ENCODE measurements at places on chromosomes 1 and 21.

DNA sequence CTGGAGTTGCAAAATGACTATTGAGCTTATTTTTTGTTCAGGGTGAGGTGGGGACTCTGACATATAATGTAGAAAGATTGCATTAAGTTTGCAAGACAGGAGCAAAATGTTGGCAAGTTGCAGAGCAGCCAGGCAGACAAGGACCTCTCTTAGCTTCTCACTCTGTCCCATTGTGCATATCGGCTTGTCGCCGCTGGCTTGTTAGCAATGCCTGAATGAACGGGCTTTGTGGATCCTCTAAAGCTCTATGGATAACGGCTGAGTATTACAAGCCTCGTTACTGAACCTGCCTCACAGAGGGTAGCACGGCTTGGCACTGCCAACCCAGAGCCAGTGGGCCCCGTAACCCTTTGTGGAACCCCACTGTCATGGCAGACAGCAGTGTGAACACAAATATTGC is 68.4 kb downstream of the TNR start:
- DNase-seq = no peak

- no peak for DNase-seq
These were observed 17.8 kb upstream of the GRIK3 start for GRCh38 chr1:37052120-37052519.

GRCh38 chr21:22096314-22096713 is 1098.1 kb downstream of the NCAM2 start:
- DNase-seq = no peak

DNA sequence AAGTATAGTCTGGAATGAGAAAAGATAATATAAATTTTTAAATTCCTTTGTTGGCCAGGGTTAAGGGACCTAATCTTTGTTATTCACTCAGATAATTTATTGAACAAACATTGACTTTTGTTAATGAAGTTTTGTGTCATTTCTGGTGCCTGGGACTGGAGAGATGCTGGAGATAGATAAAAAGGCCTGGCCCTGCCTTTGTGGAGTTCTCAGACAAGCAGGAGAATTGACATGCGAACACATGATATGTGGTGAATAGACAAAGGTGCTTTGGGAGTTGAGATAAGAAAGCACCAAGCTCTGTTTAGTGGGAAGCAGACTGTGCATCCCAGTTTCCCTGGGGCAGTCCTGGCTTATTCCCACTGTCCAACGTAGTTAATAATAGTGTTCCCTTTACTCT is 8.5 kb downstream of the C1orf21 start:
- no peak for DNase-seq

GRCh38 chr1:15386164-15386749 is 23.4 kb upstream of the EFHD2 start:
- DNase-seq = no peak

DNA sequence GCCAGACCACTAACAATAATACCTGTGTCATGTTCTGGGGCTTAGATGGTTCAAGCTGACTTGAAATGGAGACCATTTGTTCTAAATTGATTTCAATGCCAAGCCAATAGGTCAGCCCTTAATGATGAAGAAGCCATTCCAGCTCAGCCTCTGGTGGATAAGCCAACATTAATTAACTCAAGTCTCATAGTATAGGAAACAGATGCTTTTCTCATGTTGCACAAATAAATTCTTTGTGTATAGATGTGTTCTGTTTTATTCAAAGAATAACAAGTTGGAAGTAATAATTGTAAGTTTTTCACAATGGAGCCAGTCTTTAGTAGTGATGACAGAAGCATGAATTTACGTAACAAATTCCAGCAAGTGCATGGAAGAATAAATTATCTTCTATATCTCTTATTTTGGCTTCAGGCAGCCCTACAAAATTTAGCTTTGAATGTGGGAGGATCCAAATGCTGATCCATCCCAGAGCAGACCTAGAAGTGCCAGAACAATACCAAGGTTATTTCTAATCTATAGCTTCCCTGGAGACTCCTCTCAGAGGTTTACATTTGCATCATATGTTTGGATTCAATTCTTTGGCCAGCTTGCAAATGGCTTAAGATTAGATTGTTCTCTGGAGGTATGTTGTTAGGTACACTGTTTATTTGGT is 42.2 kb upstream of the C1orf105 start:
- no peak for DNase-seq
